ENCODE measurements at places on chromosomes 5 and 9.

GRCh38 chr5:53161876-53162275, 52.3 kb upstream of the MOCS2 start:
- no peak for DNase-seq

GRCh38 chr5:102764381-102765004, 9.4 kb downstream of the PAM start:
- no peak for DNase-seq

DNA sequence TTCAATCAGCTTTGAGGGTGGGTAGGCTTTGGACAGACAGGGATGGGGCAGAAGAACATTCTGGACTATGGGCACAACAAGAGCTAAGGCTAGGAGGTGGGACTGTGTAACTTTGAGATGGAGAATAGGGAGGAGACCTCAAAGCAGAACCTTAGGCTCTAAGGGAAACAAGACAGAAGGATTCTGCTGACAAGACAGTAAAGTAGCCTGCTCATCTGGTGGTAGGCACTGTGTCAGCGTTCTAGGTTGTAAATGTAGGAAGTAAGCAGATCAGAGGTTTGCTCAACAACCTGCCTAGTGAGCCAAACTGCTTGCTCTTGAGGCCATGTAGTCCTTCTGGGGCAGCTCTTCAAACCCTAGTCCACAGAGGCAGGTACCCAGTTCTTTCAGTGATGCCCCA, 15.0 kb upstream of the IL12B start:
- no peak for DNase-seq

- no peak for DNase-seq
These were observed 6.8 kb upstream of the TOR2A start for GRCh38 chr9:127741831-127742434.
